ENCODE measurements at places on chromosomes 6 and 20. TPM values are rescaled to one million over a fixed set of nuclear protein-coding genes. Genes with fewer than 3 reads are reported as not detected.

GRCh38 chr6:31144296-31144969 lies 5.6 kb upstream of the PSORS1C2 start:
- no peak for DNase-seq

DNA sequence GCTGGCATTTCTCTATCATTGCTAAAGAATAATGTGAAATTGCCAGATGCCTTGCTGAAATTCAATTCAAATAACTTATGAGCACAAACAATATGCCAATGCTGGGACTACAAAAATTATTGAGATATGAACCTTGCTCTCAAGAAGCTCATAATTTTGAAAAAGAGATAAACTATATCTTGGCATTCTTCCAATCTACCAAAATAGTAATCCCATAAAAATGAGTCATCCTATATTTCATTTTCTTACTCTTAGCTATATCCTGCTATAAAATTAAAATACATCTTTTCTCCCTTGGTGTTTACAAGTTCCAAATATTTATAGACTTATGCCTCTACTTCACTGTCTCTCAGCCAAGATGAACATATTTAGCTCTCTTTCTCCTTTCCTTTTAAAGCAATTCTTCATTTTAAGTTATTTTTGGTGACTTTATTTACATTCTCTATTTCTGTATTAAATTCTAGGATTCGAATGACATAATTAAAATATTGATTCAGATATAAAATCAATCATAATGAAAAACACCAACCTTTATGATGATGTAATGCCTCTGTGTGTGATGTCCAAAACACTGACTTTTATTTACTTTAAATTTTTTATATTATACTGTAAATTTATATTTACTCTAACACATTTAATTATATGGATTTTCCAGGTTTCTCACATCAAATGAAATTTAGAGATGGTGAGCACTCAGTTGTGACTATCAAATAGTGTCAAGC lies 152.6 kb downstream of the CDK19 start:
- no peak for DNase-seq

DNA sequence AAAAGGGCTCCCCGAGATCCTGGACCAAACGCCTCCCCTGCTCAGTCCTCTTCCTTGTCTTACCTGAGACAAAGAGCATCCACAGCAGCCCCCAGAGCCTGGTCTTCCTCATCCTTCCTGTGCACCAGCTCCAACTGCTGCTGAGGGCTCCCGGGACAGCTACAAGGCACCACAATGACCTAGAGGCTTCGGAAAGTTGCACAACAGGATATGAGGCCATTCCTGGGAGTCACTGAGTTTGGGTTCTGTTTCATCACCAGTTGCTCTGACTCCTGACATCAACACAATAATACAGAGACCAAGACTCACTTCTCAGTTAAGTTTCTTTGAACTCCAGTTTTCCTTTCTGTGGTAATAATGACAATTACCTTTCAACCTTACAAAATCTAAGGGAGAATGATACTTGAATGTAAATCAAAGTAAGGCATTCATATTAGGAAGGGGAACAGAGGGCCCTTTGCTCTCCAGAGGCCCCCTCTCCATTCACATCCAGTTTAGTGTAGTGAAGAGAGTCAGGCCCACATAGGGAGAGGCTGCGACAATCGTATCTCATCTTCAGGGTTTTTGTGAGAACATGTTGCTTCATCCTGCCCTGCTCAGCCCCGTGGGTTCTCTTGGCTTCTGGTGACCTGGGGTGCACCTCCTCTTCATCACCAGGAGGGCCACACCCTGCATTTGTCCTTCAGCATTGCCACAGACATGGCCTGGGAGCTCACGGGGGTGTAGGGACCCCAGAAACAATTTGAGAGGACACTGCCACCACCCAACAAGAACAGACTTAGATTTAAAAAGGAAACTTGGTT lies at the start of gene TREM1:
Gene TREM1, minus strand, starts transcription at position 139 of the 803 bp plus-strand sequence. Its CDS starts 27 bp downstream, at position 112.
- no peak for DNase-seq

DNA sequence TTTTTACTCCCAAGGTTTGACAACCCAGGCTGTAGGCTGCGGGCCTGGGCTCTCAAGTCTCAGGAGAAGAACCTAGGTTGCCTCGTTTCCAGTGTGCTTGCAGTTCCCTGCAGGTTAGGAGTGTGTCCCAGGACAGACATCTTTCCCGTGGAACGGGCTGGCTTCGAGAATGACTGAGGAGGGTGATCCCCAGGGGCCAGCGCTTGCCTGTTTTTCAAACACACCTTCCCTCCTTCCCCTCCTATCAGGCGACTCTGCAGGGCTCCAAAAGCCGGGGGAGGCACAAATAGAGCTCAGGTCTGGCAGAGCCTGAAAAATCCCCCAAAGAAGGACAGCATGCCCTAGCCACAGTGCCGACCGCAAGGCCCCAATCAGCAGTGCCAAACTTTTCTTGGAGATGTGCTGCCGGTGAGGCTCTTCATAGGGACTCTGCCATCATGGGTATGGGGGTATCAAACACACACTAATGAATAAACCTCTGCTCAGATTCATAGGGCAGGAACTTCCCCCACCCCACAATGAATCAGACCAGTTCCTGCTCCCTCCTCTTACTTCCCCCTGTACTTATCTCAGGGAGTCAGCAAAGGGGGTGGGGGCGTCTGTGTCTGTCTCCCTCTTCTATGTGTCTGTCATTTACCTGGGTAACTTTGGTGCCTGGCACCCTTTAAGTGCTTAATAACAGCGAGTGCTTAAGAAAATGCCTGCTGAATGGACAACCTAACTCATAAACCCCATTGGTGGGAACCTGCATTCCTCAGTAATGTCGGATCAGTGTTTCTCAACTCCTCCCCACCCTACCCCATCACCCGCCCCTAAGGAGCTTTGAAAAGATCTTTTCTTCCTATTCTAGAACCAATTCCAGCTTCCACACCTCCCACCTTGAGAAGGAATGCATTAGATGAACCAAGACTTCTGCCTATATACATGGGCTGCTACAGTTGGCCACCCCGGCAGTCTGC lies 1.6 kb downstream of the KCNG1 start:
- DNase-seq = no peak

DNA sequence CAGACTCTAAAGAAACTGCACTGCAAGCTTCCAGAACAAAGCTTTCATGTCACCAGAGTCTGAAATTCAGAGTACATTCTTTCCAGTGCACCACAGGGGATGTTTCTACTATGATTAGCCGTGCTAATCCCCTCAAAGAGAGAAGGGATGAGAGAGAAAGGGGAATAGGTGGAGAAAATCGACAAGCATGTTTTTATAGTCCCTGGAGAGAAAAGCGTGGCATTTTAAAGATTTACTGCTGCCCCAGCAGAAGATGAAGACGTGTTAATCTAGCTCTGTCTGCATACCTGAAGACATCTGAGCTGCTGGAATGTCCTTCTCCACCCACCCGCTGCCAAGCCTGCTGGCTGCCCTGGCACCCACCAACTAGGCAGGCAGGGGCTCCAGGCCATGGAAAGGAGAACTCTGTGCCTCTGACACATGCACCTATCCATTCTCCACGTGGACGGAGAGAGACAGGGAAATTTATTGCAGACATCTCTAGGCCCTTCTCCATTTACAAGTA lies 4.1 kb downstream of the MYLK4 start:
- DNase-seq = no peak

DNA sequence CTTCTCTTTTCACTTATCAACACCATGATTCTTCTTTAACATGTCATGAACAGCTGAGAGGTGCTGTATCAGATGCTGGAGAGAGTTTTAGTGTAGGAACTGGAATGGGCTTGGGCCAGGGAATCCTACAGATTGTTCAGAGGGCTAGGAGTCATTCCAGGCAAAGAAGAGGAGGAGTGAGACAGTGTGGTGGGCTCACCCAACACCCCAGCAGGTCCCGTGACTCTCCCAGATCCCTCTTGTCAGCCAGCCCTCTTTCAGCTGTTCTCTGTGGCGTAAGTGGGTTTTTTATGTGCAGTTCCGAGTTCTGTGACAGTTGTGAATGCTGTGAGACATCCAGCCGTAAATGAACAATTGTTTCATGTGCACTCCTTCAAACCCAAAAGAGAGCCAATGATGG lies 31.4 kb upstream of the CEP162 start:
- DNase-seq = no peak

- no peak for DNase-seq
Observed at GRCh38 chr6:133047065-133047665, 194.0 kb upstream of the EYA4 start.

GRCh38 chr20:57259121-57259937 lies 7.1 kb downstream of the BMP7 start:
- DNase-seq = no peak

GRCh38 chr6:31122791-31123706 lies 2.8 kb upstream of the CDSN start:
- DNase-seq = no peak

DNA sequence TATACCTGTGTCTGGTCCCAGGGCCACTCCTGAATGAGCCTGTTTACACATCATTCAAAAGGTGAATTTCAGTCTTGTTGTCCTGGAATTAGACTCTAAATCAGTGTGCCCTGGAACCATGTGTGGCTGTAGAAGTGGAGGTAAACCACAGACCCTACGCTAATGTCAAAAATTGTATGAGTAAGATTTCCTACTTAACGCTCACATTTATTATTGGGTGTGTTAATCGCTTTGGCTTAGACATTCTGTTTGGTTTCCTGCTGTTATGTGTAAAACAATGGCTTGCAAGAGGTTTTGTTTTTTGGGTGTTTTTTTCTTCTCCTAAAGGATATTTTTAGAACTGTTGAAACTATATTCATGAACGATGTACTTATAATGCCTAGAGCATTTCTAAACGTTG lies 19.3 kb downstream of the PLCB1 start:
- DNase-seq = no peak

The TMEM200A gene
- 4.3 TPM for total RNA-seq

The ABHD12 gene
- total RNA-seq = 41.6 TPM

The RAD21L1 gene
- not detected for total RNA-seq

The COL10A1 gene
- 0.29 TPM for total RNA-seq

The CBFA2T2 gene
- total RNA-seq = 10.5 TPM

The PRR18 gene
- total RNA-seq = 1.0 TPM

The GGT7 gene
- 15.6 TPM for total RNA-seq

The CDSN gene
- not detected for total RNA-seq
